ENCODE measurements at places on chromosomes 7 and 10.

GRCh38 chr7:138456220-138456619 is 3.8 kb upstream of the TRIM24 start:
- no peak for DNase-seq

DNA sequence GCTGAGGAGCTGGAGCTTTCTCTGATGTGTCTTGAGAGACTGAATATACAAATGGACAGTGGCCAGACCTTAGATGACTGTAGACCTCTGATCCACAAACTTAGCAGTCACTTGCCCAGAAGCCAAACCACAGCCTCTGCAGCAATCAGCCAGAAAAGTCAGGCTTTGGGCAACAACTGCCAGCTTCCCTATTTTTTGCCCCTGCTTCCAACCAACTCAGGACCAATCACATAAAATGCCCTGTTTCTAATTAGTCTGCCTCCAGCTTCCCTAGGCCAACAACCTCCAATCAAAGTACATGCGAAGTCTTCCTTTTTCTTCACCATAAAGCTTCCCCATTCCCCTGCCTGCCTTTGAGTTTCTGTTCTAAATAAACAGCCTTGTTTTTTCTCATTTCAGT is 37.8 kb upstream of the CACUL1 start:
- DNase-seq: no peak

GRCh38 chr7:146499970-146500369 is 383.4 kb downstream of the CNTNAP2 start:
- no peak for DNase-seq

DNA sequence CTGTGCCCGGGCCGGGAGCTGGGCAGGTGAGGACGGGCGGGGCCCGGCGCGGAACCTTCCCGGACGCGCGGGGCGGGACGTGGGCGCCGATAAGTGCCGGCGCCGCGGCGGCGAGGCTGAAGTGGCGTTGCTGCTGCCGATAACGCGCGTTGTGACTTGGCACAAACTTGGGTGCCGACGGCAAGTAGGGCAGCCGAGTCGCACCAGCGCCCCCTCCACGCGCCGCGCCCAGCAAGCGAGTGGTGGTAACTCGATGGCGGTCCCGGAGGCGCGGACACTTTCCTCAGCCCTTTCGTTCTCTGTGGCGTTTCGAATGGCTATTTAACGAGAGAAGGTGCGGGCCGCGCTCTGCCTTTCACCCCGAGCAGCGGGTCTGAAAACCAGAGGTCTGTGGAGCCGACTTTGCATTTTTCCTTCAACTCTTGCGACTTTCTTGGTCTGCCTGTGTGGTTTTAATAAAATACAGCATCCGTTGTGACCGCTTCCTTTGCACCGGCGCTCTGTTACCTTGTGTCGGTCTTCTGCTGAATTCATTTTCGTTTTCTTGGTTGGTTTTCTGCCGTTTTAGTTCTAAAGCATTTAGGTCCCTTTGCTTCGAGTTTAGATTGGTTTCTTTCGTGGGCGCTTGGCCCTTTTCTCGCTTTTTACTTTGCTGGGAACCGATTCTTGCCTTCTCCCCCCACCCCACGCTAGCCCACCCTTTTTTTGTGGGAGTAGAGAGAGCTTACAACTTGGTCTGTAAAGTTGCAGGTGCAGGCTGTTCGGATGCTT is 701 bp downstream of the STK17A start:
- DNase-seq: peak; percentile 80

DNA sequence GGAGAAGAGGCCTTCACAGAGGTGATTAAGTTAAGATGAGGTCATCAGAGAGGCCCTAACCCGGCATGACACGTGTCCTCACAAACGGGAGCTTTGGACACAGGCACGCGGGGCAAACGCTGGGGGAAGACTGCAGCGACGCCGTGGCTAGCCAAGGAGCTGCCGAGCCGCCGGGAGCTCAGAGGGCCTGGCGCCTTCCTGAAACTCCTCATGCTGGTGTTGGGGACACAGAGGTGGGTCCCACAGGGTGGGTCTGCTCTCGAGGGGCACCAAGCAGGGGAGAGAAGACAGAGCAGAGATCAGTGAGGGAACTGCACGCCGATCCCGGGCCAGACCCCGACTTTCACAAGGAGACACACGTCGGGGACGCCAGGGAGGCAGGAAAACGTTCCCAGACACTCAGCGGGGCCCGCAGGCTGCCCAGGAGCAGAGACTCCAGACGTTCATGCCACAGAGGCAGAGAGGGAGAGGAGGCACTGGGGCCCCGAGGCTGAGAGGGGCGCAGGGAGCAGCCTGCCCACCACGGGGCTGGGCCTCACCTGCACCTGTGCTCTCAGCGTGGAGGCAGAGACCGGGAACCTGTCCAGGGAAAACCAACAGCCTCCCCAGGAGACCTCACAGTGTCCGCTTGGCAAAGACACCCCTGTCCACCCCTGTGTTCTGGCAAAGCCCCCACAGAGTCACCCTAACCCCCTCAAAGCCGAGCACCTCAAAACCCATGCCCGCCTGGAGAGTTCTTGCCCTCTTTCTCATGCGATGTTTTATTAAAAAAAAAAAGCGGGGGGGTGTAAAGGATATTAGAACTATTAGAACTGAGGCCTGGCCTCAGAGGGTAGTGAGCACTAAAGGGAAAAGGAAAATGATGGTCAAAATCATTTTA is 103.8 kb downstream of the PDGFA start:
- DNase-seq: no peak

DNA sequence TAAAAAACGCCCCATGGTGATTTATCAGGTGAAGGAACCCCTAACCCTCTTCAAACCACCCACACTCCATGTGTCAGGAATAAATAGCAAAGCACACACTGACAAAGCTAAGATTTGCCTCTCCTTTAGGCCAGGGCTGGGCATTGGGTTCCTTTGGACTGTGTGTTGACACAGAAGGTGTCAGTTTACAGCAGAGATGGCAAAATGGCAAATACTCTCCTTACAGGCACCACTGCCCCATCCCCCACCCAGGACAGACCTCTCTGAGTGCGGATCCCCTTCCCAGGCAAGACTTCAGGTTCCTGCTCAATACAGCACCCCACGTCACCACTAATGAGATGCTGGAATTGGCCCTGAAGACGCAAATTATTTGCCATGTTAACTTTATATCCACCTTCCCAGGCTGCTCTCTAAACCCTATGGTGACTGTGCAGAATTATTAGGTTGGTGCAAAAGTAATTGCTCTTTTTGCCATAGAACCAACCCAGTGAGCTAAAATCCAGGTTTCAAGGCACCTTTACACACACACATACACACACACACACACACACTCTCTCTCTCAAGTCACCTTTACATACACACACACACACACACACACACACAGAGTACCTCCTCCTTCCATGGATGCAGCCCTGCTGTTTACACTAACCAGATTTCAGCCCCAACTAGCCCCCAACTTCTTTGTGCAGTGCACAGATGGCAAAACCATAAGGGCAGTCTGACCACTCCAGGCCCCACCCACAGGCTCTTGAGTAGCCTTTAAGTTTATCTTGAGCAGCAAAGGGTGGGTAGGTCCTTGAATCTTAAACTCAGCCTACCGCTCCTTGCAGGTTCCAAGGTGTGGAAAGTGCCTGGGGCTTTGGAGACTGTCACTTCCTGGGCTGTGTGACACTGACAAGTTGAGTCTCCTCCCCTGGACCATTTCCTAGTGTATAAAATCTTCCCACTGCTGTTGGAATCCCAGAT is 4.0 kb upstream of the ZCCHC24 start:
- DNase-seq: no peak

- no peak for DNase-seq
Measured at GRCh38 chr10:63587191-63587590, 66.0 kb downstream of the REEP3 start.

GRCh38 chr10:13873196-13873595 is 286.4 kb downstream of the PRPF18 start:
- DNase-seq: no peak

GRCh38 chr7:51543801-51544553 is 227.4 kb upstream of the COBL start:
- DNase-seq: no peak

GRCh38 chr7:94848992-94849576 is 58.3 kb upstream of the PPP1R9A start:
- DNase-seq: no peak

DNA sequence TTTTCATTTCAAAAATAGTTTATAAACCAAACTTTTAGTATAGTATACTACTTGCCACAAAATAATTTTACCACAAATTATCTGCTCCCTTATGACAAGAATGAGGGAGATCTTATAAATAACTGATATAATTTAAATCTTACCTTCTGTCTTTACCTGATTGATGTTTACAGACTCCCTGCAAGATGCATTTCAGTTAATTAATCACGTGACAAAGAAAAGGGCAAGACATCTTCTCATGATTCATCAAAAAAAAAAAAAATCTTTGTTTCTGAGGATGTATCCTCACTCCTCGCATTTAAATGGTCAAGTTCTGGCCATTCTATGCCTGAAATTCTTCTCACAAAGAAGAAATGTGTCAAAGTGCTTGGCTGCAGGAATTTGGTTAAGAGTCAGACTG is 2.3 kb upstream of the TFEC start:
- DNase-seq: no peak

Measured in activated T-cell treated with anti-CD3 and anti-CD28 coated beads, Interleukin-2, amount 50 U/mL, for 24 hours (primary cell).